ENCODE measurements at places on chromosomes 5 and 9.

- DNase-seq: no peak
These were observed 30.0 kb downstream of the RBM27 start for GRCh38 chr5:146233441-146233840.

- no peak for DNase-seq
These were observed 104.0 kb upstream of the ACTBL2 start for GRCh38 chr5:57586649-57587048.

GRCh38 chr9:101787891-101788290, 49.4 kb upstream of the GRIN3A start:
- no peak for DNase-seq

GRCh38 chr5:31990081-31990650, 184.0 kb downstream of the GOLPH3 start:
- DNase-seq: no peak

- no peak for DNase-seq
These were observed 127.2 kb upstream of the TRPC7 start for GRCh38 chr5:136492587-136492986.

DNA sequence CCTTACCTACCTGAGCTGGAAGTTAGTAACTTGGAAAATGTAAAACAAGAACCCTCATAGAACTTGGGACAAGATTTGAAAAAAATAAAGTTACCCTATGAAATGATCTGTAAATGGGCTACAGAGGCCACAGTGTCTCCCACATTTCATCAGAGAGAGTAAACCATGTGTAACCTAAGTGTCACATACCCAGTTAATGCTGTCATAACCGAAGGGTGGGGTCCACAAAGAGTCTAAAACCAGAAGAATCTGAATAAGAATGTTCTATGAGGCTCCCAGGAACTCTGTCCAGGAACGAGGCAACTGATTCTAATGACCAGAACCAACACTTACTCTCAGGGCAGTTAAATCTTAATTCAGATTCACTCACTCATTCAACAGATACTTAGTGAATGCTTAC, 1.0 kb upstream of the FAM13B start:
- no peak for DNase-seq

DNA sequence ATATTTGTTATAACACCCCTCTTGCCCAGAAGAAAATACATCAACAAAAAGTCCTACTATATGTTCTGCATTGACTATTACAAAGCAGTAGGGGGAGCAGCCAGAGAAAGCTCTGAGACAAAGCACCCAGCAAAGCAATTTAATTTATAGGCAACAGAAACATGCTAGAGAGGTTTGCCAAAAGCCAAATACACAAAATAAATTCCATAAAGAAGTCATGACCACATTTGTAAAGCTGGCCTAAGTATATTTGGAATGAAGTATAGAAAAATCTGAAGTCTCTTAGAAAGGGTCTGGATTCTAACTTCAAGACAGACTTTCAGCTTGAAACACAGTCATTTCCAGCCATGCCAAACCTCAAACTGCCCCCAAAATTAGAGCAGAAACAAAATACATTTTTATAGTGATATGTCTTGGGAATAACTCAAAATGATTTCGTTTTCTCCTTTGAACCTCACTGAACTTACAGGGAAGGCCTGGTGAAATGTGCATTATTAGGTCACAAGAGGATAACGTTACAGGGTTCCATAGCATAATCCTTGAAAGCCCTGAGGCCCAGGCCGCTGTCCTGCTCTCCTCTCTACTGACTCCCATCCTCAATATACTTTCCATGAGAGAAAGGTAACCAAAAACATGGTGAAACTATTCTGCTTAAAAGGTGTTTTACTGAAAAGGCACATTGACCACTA, 451.8 kb downstream of the RAB3C start:
- DNase-seq: no peak

GRCh38 chr5:44048276-44048984, 340.8 kb downstream of the FGF10 start:
- no peak for DNase-seq

DNA sequence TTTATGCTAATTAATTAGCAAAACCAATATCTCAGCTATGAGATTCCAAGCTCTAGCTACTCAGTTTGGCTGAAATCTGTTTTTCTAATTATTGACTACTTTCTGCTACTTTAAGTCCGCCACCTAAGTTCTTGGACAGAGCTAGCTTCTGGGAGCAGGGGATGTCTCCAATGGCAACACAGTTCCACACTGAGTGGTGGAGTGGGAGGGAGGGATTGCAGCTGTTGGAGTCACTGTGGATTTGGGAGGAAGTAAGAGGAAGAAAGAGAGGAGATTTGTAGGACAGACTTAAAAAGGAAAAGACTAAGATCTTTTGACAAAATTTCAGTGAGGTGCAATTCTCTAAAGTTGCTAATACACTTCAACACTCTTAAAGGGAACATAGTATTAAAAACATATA, 450.8 kb downstream of the NFIB start:
- no peak for DNase-seq

DNA sequence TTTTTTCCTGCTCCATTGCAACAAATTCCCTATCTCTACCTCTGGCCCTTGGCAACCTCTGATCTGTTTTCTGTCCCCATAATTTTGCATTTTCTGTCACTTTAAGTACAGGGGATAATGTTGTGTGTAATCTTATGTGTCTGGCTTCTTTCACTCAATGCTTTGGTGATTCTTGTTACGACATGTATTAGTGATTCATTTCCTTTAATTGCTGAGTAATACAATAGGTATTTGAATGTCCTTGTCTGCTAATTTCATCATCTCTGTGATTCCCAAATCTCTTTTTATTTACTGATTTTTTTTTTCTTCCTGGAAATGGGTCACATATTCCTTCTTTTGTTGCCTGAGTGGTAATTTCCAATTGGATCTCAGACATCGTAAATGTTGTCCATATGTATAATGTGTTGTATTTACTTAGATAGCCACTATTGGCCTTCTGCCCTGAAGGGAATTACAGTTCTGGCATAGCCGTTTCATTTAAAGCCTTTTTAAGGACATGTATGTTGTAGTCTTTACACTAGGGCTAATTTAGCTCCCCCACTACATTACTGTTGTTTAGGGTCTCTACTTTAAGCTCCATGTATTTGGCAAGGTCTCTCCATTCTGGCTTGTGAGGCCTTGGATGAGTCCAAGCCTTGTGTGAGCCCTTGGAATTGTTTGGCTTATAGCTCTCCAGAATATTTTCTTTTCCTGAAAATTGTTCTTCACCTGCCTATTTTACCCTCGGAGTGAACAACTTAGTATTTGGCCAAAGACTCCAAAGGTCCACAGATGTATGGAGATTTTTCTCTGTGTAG, 683.8 kb downstream of the LRRC70 start:
- DNase-seq: no peak

GRCh38 chr5:163861670-163862069, 356.3 kb downstream of the MAT2B start:
- DNase-seq: no peak

GRCh38 chr9:121233906-121234831, 32.5 kb upstream of the RAB14 start:
- no peak for DNase-seq

DNA sequence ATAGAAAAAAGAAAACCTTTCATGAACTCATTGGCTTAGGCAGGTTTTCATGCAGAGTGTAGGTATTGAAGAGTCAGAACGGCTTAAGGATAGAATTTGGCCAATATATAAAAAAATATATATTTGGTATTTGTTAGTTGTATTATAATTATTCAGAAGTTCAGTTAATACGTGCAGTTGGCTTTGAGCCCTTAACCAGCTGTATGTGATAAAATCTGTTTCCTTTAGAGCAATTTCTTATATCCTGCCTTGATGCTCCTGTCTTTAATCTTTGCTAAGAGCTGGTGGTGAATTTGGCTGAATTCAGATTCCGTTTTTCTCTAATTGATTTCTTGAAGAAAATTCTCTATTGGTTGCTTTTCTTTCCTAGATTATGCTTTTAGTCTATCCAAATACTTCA, 3.7 kb downstream of the ANXA1 start:
- no peak for DNase-seq

GRCh38 chr5:76303921-76304320, 99.2 kb upstream of the IQGAP2 start:
- DNase-seq: no peak

DNA sequence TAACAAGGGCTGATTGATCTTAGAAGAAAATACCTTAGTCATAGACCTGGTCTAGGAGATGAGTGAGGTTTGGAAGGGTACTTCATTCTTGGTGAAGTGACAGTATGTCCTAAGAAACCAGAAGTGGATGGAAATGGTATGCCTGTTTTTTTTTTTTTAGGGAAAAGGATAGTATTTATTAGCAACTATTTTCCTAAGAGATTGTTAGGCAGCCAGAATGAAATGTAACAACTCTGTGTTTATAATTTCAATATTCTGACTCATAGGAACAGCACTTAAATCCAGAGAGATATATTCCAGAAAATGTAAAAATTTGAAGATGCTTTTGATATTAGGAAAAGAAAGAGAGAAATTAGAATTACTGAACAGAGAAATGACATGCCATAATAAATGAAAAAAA, 21.2 kb upstream of the ARL14EPL start:
- no peak for DNase-seq

GRCh38 chr9:19683715-19684114, 105.1 kb downstream of the SLC24A2 start:
- no peak for DNase-seq

DNA sequence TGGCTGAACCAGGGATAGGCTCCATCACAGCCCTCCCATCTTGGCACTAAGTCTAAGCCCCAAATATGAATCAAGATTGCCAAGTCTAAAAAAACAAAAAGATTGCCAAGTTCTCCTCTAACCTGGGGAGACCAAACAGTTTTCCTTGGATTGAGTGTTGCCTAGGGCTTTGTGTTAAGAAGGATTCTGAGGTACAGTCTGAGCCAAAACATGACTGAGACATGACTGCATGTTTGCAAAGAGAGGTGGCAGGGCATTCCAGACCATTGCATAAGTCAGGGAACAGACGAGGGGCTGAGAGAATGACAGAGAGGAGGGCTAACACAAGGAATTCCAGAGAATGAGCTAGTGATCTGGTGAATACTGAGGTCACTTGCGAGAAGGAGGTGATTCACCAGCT, 11.4 kb downstream of the LAMC3 start:
- no peak for DNase-seq

- no peak for DNase-seq
These were observed 731.8 kb downstream of the SEMA5A start for GRCh38 chr5:8814105-8814504.

GRCh38 chr5:107265193-107265592, 405.5 kb downstream of the EFNA5 start:
- no peak for DNase-seq

GRCh38 chr5:25688156-25688555, 1043.4 kb upstream of the CDH10 start:
- DNase-seq: no peak

DNA sequence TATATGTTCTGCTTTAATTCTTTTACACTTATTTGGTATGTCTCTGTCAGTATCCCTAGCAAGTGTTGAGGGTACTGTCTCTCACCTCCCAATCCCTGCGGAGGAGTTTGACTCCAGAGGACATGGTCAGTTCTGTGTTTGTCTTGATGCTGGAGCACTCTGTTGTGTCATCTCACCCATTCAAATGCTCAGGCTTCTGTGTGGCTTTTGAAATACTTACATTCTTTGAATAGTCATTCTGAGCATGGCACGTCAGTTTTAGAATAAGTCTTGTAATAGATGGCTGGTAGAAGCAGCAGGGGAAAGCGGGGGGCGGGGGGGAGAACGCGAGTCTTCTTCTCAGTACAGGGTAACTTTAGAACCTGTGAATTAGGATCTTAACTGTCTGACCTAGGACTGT, 12.3 kb downstream of the MAST4 start:
- no peak for DNase-seq

DNA sequence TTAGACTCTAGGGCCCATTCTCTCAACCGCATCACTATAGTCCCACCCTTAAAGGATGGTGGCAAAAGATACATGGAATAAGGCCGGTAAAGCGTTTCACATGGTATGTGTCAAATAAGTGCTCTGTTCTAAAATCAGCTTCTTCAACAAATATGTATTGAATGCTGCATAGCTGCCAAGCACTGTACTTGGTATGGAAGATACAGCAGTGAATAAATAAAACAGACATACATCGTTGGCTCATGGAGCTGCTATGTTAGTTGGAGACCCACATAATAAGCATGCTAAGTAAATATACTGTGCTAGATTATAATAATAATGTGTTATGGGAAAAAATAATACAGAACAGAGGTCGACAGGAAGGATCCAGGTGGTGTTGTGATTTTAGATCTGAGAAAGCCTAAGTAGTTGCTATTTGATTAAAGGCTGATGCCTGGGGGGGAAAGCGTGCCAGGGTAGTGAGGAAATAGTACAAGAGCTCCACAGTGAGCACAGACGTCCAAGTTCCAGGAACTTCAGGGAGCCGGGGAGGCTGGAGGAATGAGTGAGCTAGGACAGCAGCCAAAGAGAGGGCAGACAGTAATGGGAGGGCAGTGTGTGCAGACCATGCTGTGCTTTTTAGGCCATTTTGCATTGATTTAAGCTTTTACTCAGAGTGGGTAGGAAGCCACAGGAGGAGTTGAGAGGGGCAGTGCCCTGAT, 93.7 kb downstream of the JAKMIP2 start:
- no peak for DNase-seq

GRCh38 chr5:16593013-16593412, 23.8 kb downstream of the RETREG1 start:
- DNase-seq: no peak

DNA sequence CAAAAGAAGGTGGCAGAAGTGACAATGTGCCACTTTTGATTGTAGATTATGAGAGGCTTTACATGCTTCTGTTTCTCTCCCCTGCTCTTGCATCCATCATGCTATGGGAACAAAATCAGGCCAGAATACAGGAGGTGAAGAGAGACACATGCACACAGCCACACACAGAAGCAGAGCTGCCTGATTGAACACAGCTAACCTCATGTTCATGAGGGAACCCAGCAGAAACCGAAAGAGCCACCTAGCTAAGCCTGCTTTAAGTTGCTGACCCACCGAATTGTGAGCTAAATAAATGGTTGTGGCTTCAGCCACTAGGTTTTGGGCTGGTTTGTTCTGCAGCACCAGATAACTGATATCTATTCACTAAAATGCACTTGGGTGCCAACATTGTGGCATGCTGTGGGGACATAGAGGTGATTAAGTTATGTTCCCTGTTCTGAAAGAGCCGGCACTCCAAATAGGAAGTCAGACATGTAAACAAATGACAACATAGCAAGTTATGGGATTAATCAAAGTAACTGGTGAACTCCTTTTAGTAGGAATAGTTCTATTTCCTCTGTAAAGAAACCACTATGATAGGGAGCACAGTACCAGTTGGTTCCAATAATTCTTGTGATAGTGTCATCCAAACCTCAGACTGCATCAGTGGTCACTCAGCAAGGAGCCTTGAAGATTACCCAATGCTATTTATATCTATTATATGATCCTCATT, 93.6 kb upstream of the TNC start:
- no peak for DNase-seq

DNA sequence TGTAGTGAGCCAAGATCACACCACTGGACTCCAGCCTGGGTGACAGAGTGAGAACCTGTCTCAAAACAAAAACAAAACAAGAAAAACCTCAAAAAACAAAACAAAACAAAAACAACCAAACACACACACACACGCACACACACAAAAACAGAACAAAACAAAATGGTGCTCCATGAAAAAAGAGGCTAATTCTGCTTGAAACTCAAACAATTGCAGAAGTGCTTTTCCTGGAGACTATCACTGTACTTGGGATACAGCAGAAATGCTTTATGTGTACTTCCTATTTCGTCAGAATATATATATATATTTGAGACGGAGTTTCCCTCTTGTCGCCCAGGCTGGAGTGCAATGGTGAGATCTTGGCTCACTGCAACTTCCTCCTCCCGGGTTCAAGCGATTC, 49.9 kb upstream of the HSPA9 start:
- DNase-seq: no peak
